Amniotic epithelial cell (primary cell): ENCODE measurements at places on chromosomes 11 and 22.

DNA sequence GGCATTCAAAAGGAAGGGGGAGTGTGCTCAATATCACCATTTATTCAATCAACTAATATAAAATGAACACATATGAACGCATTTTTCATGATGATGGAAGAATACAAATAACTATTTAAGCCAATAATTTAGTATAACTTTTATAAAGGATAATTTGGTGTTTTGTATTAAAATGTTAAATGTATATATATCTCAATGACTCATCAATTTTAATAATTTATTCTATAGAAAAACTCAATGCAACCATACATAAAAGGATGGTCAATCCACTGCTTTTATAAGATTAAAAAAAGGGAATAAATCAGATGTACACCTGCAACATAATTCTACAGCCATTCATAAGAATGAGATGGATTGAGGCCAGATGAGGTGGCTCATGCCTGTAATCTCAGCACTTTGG, 50.6 kb downstream of the PICALM start:
- no peak for DNase-seq

DNA sequence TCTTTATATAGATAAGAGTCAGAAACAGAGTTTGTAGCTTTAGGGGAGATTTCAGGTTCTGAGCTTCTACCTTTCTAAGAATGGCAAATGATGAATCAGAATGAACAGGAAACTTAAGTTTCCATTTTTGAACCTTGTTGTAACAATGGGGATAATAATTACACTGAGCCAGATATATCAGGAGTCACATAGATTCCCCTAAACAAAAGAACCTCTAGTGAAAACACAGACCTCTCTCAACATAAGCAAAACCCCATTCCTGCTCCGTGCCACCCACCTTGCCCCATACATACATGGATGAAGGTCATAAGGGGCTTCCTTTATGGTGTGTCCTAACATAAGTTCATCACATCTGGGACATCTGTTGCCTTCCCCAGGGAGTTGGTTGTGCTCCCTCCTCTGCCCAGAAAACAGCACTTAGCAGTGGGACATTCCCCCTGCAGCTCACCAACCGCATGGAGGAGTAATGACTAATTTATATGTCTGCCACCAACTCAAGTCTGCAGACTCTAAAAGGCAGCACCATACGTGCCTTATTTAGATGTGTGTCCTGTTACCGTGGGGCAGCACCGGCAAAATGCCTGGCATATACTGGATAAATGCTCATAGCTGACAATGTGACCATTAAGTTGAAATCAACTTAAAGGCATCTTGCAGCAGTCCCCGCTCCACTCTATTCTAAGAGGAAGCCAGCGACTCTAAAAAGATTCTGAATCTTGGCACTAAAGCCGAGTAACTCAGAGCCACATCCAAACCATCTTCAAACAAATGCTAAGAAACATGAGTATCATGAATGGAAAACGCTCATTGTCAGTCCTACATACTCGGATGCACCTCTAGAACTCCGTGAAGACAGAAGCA, 8.0 kb downstream of the JAML start:
- DNase-seq: no peak

GRCh38 chr11:72230764-72231365, 6.3 kb downstream of the INPPL1 start:
- no peak for DNase-seq

DNA sequence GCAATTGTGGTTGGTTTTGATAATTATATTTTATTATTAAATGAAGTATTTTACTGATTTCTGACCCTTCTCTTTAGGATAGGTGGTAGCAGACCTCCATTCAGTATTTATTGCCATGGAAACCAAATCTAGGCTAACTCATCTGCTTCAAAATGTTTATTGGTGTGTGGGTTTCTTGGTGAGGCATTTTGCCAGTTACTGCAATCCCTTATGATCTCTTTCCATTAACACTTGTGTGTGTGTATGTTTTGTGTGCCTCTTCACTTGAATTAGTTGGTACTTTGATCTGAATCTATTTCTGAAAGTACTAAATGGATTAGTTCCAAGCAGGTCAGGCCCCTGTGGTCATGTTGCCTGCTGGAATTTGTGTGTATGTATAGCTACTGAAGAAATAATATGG, 184.4 kb upstream of the C11orf87 start:
- DNase-seq: peak; percentile 4

DNA sequence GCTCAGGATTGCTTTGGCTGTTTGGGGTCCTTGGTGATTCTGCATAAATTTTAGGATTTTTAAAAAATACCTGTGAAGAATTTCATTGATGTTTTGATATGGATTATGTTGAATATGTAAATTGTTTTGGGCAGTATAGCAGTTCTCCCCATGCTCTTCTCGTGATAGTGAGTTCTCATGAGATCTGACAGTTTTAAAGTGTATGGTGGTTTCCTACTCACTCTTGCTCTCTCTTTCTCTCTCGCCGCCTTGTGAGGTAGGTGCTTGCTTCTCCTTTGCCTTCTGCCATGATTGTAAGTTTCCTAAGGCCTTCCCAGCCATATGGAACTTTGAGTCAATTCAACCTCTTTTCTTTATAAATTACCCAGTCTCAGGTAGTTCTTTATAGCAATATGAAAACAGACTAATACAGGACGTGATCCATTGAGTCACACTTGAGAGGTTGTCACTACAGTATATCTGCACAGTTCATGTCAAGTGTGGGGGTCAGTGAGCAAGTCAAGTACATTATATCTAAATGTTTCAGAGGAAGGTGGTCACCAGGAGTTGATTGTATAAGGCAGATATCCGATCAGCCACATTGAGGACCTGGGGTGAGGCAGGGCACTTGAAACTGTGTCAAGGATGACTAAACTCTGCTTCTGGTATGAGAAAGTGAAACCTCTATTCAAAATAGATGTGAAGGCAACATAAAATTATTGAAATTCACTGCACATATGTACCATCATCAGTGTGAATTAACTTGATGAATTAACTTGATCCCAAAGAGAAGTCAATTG, 70.7 kb upstream of the CCDC179 start:
- DNase-seq: no peak

GRCh38 chr11:59761993-59762392, 6.8 kb downstream of the STX3 start:
- no peak for DNase-seq

DNA sequence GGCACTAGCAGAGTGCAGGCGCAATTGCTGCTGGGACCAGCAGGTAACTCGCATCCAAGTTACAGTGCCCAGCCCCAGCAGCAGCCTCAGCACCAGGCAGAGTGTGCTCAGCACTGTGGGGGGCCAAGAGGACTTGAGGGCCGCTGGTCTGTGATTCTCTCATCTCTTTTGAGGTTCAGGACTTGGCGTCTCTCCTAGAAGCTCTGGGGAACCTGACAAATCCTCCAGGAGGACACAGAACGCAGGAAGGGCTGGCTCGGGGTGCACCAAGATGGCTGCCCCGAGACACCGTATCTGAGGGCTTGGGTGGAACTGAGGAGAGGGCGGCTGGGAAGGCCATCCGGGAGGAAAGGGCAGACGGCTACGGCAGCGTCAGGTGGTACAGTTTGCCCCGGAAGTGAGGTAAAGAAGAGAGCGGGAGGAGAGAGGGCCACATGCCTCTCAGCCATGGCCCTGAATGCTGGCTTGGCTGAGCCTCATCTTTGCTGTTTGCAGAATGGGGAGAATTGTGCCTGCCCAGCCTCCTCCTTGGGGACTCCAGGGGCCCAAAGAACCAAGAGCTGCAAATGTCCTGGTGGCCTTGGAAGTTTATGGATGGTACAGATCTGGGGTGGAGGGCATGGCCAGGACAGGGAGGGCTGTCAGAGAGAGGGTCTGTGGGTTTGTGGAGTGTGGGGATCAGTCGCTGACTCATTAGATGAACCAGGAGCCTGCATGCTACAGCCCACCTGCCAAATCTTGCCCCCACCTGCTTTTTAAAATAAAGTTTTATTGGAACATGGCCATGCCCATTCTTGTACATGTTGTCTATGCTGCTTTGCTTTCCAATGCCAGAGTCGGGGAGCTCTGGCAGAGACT, 78.0 kb downstream of the MYEOV start:
- DNase-seq: no peak

DNA sequence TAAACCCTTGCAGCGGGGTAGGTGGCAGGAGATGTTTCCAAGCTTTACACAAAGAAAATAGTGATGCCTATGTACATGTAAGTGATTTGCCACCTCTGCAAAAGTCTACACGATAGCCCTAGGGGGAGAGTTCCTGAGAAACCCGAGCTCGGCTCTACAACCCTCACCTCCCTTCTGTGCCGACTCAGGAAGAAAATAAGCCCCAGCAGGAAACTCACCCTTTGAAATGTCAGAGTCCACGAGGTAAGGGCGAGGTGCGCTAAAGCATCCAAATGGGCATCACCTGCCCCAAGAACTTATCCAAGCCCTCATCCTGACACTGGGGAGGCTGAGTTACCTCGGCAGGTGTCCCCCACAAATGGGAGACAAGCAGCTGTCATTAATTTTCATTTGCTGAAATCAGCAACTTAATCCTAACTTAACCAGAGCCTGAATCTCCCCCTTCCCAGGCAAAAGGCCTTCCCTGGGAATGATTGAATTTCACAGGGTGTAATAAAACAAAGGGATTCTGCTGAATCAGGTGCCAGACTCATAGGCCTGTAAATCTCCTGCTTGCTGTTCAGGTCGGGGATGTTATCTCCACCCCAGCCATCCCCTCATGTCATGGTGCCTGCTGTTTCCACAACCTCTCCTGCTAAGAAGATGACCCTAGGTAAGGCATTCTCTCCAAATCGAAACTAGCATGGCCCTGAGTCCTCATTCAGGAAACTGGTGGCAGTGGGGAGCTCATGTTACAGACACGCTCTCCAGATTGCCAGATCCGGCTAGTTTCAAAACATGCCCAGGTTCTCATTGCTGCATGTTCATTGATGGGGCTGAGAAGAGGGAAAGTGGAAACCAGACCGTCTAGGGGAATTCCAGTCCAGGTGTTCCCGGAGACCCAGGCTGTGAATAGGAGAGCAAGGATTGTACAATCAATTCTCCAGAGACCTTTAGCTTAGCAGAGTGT, 105.3 kb upstream of the KIRREL3 start:
- no peak for DNase-seq

DNA sequence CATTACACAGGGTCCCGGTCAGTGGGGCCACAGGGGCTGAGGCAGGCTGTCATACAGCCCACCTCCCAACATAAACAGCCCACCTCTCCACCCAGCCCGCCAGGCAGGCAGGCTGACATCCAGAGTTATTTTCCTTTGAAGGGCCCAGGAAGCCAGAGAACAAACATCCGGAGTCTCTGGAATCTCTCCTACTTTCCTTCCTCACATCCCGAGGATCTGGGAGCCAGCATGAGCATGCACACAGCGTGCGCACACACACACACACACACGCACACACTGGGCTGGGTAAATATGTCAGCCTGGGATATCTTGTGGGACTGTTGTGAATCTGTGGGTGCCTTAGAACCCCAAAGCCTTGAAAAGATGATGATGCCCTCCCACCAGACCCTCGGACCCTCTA, 55.4 kb downstream of the PDE2A start:
- DNase-seq: peak; percentile 45

DNA sequence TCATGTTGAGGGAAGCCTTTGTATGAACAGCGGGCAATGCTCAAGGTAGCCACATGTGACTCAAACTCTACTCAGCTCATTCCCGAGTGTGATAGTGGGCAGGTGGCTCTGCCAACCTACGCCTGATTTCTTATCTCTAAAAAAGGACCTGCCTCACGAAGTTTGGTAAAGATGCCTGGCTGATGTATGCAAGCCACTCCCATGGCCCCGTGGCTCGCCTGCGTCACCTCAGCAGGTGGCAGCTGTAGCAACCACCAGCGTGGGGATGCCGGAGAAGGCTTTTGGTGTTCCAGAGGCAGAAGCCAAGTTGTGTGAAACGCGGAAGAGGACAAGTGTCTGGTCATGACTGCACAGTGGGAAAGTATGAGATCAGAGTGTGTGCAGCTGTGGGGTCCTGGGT, 5.4 kb downstream of the FADS2 start:
- DNase-seq: no peak

DNA sequence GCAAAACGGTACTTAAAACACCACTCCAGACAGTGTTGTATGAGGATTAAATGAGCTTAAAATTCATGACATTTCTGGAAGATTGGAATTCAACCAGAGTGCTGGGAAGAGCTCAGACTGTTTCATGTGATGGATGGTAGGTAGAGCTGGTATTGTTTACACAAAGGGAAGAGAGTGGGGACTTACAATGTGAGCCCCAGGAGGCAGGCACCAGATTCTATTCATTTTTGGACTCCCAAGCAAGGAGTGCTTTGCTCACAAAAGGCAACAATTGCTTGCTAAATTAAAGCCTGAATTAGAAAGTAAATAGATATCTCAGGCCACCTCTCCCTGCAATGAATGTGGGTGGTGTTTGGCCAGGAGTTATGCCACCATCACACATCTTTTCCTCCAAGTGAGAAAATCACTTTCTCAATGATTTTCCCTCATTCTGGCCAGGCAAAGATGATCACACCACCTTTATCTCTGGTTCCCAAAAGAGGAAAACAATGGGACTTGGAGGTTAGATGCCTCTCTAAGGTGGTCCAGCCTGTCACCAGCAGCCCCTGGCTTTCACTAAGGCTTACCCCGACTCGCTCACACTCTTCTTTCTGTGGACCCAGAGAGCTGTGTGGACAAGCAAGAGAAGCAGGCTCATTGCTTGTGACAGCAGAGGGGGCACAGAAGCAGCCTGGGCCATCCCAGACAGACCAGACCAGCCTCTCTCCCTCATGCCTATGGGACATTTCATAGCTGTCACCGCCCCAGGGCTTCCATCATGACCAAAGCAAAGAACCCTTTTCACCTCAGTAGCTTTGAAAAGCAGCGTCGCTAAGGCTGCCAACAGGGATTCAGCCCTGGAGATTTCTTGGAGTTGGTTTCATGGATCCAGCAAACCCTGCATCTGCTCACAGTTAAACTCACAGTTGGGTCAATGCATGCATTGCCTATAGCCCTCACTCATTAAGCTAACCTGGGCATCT, 63.5 kb upstream of the DRD2 start:
- no peak for DNase-seq

DNA sequence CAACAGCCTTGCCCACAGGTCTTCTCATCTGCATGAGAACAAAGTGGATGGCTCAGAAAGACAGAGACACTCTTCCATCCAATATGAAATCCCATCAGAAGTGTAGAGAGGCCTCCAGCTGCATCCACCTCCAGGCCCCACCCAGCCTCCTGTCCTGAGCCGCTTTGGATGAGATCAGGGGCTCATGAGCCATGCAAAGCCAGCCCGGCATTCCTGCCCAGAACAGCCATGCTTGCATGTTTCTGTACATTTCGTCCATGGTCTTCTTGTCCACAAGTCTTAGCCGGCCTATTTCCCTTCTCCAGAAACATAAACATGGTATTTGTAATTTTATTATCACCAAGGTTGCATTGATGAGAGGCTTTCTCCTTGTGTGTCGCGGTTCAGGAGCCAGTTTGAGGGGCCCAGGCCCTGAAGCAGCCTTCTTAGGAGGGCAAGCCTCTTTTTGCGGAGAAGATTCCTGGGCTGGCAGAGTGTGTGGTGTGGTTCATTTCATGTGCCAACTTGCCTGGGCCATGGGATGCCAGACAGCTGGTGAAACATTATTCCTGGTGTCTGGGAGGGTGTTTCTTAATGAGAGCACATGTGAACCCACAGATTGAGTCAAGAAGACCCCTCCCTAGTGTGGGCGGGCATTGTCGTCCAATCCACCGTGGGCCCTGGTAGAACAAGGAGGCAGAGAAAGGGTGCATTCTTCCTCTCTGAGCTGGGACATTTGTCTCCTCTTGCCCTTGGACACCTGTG, 928.9 kb downstream of the TBC1D22A start:
- DNase-seq: no peak

GRCh38 chr11:63919267-63920125, 2.5 kb upstream of the RCOR2 start:
- DNase-seq: peak; percentile 31
